ENCODE measurements at places on chromosomes 5 and 9. TPM values are rescaled to one million over a fixed set of nuclear protein-coding genes. Genes with fewer than 3 reads are reported as not detected.

DNA sequence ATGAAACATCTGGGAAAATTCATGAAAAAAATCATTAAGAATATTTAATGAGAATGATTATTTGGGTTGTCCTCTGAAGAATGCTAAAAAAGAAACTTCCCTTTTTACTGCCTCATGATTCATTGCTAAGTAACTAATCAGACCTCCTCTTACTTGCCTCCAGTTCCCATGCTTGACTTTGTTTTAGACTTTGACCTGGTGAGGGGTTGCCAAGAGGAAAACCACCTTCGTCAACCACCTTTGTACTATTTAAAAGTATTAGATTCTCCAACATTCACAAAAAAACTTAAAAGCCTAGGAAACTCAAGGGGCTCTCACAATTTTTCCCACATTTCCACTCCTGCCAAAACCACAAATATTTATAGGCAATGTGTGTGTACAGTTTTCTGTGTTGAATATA is 115.2 kb upstream of the ST8SIA4 start:
- DNase-seq: no peak

Gene C7
- 80.3 TPM for total RNA-seq

GRCh38 chr5:98490348-98490747 is 283.1 kb upstream of the RGMB start:
- no peak for DNase-seq

DNA sequence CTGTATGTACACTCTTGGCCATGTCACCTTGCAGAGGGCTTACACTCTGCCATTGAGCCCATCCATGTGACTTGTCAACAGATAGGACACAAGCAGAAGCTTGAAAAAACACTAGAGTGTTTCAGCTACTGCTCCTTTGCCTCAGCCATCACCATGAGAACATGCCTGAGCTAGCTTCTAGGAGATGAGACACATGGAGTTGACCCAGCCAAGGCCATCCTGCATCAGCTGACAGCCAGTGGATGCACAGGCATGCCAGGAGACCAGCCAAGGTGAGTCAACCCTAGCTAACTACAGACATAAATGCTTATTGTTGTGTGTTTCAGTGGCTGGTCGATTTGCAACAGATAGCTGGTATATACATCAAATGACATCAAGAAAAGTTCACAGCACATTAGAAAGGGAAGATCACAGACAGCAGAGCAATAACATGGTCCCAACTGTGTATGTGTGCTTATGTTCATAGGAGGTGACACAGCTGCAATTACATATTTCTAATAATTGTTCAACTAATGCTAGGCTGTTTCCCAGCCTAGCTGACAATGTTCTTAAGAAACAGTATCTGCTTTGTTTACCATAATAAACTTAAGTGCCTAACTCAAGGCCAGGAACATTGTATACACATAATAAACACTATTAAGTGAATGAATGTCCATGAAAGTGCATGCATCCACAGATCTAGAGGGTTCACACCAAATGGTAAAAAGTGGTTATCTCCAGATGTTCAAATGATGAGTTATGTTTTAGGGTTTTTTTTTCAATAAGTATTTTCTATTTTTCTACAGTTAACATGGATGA is 105.7 kb downstream of the SPOCK1 start:
- no peak for DNase-seq

Gene ABO
- 1.1 TPM for total RNA-seq

Measured in heart left ventricle (tissue), 16 donors.